ENCODE measurements at places on chromosomes 3 and 15.
A peak's percentile ranks its signal among the peaks of the same experiment; 100 is the strongest.

DNA sequence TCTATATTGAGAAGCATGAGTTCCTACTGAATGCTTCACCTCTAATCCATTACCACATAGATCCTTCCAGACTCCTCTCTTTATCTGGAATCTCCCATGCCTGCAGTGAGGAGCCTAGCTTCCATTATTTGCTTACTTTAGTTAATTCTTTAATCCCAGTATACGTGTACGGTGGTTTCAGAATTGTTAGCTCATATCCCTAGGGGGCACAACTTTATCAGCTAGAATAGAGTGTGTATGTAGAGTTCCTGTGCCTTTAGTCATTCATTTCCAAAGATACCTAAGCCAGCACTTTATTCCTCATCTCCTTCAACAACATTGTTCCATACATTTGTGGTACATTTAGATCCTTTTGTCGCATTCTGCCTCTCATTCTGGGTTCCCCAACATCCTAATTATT is 226.0 kb downstream of the TJP1 start:
- DNase-seq = no peak

- no peak for DNase-seq
Measured at GRCh38 chr3:67692621-67693020, 38.2 kb upstream of the SUCLG2 start.

GRCh38 chr3:20772869-20773268 is 586.9 kb upstream of the SGO1 start:
- DNase-seq = no peak

GRCh38 chr3:177195242-177195991 is 1.9 kb downstream of the TBL1XR1 start:
- DNase-seq = no peak

DNA sequence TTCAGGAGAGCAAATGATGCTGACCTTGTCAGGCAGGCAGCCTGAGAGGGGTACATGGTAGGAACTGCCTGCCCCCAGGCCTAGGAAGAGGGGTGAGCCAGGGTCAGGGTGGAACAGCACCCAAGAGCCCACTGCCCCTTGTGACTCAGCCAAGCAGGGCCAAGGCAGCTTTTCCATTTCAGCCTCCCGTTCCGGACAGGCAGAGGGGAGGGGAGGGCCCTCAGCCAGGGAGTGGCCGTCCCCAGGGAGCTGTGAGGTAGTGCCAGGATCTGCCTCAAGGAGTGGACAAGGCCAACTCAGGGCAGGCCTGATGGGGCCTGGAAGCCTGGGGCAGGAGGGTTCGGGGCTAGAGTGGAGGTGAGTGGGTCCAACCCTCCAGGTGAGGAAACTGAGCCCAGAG is 5.1 kb upstream of the ANKRD63 start:
- no peak for DNase-seq

DNA sequence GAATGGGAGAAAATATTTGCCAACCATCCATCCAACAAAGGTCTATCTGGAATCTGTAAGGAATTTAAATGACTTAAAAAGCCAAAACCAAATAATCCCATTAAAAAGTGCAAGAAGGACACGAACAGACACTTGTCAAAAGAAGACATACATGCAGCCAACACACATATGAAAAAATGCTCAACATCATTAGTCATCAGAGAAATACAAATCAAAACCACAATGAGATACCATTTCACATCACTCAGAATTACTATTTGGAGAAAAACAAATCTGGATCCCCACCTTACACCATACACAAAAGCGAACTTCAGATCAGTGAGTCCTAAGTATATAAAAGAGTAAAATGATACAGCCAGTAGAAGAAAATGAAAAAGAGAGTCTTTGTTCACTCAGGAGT is 58.6 kb upstream of the MNS1 start:
- no peak for DNase-seq

- peak; percentile 3 for DNase-seq
Measured at GRCh38 chr3:57910990-57911389, 97.2 kb upstream of the FLNB start.

DNA sequence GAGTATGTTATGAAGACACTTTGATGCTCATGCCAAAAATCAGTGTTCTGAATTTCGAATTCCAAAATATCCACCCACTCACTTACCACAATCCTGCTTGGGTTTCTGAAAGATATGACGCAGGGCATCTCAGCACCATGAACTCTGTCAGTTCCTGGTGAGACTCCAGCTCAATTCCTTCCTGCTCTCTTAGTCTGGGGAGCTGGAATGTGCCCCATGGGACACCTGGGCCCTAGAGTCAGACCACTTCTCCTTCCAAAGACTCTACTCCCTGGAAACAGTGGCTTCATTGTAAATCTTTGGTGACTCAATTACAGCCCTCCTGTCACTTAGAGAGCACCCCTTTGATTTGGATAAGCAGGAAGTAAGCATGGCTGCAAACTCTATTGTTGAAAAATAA is 50.5 kb downstream of the CD86 start:
- DNase-seq = no peak

GRCh38 chr3:150365132-150365604 is 42.9 kb upstream of the TSC22D2 start:
- DNase-seq = no peak

DNA sequence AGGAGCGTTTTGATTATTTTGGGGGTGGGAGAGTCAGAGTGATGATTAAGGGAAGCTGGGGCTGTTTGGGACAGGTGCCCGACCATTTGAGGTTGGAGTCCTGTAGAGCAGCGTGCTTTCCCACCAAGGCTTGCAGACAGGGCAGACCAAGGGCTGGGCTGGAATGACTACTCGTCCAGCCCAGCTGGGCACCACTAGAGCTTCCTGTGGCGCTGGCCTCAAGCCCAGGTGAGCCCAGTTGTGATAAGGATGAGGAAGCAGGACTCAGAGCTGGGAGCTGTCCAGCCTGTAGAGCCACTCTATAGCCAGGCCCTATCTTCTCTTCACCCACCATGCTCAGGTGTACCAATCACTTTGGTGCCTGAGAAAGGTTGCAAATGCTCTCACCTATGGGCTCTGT is 75.8 kb upstream of the ACAN start:
- no peak for DNase-seq

- DNase-seq = no peak
Measured at GRCh38 chr15:69597061-69597592, 144.5 kb downstream of the RPLP1 start.

- DNase-seq = no peak
Measured at GRCh38 chr3:106814231-106814630, 563.0 kb upstream of the CCDC54 start.

DNA sequence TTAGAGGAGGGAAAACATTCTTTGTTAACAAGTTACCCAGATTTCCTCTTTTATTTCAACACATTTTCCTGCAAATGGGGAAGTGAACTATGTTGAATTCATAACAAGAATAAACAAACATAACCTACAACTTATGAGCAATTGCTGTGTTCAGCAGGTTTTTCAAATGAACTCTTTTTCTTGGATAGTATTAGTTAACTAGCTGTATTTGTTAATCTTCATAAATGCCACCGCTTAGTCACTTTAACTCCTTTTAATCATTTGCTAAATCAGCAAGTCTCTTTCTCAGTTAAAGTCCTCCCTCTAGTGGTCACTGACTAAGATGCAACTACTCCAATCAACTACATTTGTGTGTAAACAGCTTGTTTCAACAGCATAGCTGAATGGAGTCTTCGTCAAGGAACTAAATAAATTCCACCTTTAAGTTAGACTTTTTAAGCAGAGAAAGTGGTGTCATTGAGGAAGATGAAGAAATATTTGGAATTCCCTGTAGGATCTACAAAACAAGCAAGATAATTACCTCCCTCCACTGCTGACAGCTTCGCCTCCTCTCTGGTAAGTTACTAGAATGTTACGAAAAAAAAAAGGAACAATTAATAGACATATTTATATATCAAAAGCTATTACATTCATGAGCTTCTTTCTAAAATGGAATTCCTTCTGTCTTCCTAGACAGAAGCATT is 1122.0 kb downstream of the ROBO1 start:
- no peak for DNase-seq

- DNase-seq = no peak
Measured at GRCh38 chr3:64225695-64226499, 631 bp upstream of the PRICKLE2 start.

DNA sequence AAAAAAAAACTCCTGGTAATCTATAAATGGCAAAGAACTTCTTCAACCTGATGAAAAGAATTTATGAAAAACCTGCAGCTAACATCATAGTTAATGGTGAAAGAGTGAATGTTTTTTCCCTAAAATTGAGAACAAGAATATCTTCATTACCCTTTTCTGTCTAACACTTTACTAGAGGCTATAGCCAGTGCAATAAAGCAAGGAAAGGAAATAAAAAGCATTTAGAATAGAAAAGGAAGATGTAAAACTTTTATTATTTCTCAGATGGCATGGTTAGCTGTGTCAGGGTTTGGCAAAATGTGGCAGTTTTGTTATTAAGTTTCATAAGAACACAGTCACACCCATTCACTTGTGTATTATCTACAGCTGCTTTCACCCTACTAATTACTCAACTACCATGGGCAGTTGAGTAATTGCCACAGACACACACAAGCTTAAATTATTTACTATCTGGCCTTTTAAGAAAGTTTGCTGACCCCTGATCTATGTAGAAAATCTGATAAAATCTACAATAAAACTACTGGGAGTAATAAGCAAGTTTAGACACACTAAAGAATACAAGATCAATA is 465.1 kb downstream of the MAGI1 start:
- no peak for DNase-seq

DNA sequence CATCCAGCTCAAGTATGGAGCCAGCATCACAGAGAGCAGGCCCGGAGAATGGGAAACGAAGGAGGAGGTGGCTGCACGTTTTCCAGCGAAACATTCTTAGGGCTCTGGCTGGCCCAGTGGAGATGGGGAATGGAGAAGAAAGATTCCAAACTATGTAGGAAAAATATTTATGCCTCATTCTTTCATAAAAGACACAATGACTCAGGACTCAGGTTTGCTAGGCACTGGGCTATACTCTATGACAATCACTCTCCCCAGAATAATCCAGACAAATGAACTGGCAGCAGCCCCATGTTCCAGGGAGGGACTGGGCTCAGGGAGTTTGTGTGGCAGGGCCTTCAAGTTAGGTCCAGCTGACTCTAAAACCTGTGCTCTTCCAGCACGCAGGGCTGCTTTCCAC is 110.8 kb upstream of the RAD18 start:
- no peak for DNase-seq

DNA sequence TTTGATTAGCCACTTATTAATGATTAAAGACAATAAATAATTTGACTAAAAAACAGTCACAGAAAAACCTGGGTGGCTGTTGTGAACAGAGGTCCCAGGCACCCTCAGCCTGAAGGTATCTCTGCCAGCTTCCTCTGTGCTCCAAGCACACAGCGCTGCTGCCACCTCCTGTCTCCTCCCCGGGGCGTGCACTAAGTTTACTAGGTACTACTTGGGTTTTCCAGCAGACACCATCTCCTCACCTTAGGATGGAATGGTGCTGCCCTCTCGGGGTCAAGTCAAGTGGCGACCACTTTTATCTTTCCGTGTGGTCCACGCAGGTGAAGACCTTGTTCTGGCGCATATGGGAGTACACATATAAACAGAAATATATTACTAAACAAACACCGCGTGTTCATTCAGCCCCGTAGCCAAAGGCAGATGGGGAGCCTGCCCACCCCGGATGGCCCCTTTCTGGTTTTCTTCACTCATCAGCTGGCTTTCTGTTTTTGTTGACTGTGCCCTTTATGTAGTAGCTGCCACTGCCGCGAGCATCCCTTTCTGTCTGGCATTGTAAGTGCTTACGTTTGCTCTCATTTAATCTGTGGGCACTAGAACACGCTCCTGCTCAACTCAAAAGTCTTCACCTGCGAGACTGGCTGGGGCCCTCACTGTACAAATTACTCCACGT is 128.0 kb downstream of the LRIG1 start:
- no peak for DNase-seq

- DNase-seq = no peak
Measured at GRCh38 chr3:8001712-8002111, 499.9 kb upstream of the LMCD1 start.

GRCh38 chr15:66480267-66480666 is 17.3 kb downstream of the SNAPC5 start:
- no peak for DNase-seq

GRCh38 chr3:21417991-21418390 is 333.0 kb downstream of the ZNF385D start:
- no peak for DNase-seq

DNA sequence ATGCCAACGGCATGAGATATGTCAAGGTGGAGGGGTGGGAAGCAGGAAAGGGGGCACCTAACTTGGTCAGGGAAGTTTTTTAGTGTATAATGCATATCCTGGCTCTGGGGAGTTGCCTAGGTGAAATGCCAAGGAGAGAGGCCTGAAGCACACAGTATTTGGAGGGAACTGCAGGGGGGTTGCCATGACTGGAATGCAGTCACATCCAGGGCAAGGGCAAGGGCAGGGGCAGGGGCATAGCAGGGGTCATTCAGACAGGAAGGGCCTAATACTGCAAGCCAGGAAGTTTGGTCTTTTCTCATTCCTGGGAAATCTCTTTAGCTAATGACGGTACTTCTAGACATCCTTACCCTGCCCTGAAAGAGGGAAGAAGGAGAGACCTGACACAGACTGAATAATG is 60.5 kb downstream of the MYRIP start:
- DNase-seq = no peak

DNA sequence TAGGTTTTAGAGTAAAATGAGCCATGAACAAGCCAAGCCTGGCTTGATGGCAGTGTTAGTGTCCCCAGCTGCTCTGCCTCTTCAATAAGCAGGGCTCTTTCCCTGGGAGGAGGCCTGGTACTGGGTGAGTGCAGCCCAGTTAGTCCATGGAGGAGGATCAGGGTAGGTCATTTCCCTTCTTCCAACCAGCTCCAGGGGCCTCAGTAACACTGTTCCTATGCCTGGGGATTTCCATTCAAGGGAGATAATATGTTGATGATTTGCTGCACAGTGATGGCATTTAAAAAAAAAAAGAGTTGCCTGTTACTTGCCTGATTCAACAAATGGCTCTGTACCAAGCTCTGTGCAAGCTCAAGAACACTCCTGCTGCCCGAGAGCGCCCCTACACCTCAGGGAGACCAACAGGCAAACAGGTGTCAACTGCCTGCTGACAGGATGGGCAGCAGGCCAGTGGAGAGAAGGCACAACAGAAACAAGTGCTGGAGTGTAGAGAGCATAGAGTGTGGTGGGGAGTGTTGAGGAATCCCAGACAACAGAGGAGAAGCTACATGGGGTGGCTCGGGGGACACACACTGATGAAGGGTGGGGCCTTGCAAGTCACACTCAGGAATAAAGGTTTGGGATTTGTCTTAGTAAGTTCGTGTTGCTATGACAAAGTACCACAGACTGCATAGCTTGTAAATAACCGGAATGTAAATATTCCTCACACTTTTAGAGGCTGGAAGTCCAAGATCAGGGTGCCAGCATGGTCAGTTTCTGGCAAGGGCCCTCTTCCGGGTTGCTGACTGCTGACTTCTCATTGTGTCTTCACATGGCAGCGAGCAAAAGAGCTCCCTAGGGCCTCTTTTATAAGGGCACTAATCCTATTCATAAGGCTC is 78.6 kb upstream of the PXYLP1 start:
- no peak for DNase-seq

- DNase-seq = no peak
Measured at GRCh38 chr3:31777092-31777491, 204.0 kb downstream of the OSBPL10 start.
